A549 treated with CpdA at 1 μM for 4 hours (cell line): ENCODE measurements at places on chromosomes 16 and 17. TPM values are rescaled to one million over a fixed set of nuclear protein-coding genes. Genes with fewer than 3 reads are reported as not detected.

BEAN1 gene
- 2.4 to 3.8 TPM (median 2.8 TPM) in 5 replicates for total RNA-seq

PIRT gene
- not detected in 5 replicates for total RNA-seq

ADAP2 gene
- total RNA-seq = 2.2 to 3.1 TPM (median 2.8 TPM) in 5 replicates

ZG16 gene
- total RNA-seq = not detected in 5 replicates

KRTAP4-9 gene
- total RNA-seq = not detected in 5 replicates

MYH8 gene
- not detected in 5 replicates for total RNA-seq

NPIPA3 gene
- total RNA-seq = 0.73 to 1.9 TPM (median 1.7 TPM) in 5 replicates
